Calu3 (cell line): ENCODE measurements at places on chromosomes 2 and 18.

DNA sequence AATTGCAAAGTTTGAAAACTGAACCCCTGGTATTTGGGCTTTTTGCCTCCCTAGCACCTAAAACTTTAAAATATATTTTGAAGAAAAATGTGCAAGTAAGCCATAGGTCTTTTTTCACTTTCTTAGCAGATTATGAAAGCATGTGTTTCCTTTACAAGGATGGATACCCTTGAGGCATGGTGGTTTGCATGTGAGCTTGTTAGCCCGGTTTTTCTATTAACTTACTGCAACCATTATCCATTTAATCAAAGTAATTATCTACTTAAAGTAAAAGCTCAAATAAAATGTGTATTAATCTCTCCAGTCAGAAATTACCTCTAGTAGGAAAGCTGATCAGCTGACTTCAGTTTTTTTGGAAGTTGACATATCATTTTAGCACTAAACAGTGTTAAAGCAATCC lies 140.6 kb downstream of the EML6 start:
- DNase-seq = no peak

GRCh38 chr2:37795938-37796337 lies 124.5 kb upstream of the CDC42EP3 start:
- DNase-seq = no peak

GRCh38 chr2:234490271-234491091 lies 6.4 kb downstream of the ARL4C start:
- no peak for DNase-seq

DNA sequence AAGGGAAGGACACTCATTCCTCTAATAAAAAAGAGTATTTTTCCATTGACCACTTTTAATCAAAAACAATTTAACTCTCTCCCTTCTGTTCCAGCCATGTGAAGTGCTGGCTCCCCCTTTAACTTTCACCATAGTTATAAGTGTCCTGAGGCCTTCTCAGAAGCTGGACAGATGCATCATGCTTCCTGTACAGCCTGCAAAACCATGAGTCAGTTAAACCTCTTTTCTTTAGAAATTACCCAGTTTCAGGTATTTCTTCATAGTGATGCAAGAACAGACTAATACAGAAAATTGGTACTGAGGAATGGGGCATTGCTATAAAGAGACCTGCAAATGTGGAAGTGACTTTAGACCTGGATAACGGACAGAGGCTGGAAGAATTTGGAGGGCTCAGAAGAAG lies 643.6 kb upstream of the DDX18 start:
- DNase-seq = no peak

GRCh38 chr2:40471866-40472265 lies 20.0 kb upstream of the SLC8A1 start:
- no peak for DNase-seq

DNA sequence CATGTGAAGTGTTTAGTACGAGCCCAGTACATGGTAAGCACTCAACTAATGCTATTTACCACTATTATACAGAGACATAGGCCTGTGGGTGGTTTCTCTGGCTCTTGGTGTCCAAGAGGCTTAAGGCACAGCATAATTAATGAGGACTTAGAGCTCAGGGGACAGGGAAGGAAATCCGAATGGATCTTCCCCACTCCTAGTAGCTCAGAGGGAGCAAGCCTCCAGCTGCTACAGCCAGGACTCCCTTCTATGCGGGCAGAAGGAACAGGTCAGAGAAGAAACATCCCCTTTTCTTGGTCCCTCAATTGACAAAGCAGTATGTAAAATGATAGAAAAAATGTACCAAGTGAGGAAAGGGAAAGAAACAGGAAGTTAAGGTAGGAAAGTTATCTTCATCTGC lies 261.3 kb upstream of the STON1 start:
- DNase-seq = no peak

- no peak for DNase-seq
These were observed 324.0 kb downstream of the KCNJ3 start for GRCh38 chr2:155022531-155022930.

DNA sequence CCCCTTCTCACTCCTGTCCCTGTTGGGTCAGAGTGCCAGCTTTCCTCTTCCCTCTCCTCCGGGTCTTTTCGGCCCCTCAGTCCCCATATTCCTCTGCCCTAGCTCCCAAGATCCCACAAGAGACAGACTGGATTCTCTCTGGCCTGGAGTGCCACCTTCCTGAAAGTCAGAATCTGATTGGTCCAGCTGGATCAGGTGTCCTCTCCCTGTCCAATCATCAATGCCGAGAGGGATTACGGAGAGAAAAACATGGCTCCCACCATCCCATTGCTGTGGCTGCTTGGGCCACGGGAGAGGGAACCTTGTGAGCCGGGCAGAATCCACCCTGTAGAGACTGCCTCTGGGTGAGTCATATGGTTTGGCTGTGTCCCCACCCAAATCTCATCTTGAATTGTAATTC lies 2.7 kb upstream of the MROH2A start:
- DNase-seq = no peak

- DNase-seq = peak; percentile 18
These were observed 49.6 kb upstream of the RMDN2 start for GRCh38 chr2:37875403-37875906.

GRCh38 chr18:2910751-2911425 lies 64.1 kb downstream of the EMILIN2 start:
- DNase-seq = no peak

DNA sequence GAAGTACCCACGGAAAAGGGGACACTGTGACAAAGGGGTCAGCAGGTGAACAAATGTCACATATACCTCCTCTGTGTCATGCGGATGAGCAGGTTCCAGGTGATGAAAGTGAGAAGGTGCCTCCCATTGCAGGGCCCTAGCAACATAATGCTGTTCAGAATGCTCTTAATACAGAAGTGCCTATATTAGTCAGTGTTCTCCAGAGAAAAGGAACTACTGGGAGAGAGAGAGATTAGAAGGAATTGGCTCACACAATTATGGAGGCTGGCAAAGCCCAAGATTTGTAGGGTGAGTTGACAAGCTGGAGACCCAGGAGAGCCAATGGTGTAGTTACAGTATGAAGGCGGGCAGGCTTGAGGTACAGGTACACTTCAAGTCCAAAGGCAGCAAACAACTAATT lies 98.1 kb upstream of the CDC42EP3 start:
- DNase-seq = no peak

- no peak for DNase-seq
These were observed 371 bp upstream of the LCLAT1 start for GRCh38 chr2:30446602-30447148.

GRCh38 chr2:61210332-61210981 lies 48.5 kb downstream of the C2orf74 start:
- no peak for DNase-seq

- DNase-seq = no peak
These were observed 40.6 kb upstream of the GCFC2 start for GRCh38 chr2:75751360-75751759.

GRCh38 chr2:161905389-161906046 lies 168.5 kb downstream of the DPP4 start:
- DNase-seq = peak; percentile 13

DNA sequence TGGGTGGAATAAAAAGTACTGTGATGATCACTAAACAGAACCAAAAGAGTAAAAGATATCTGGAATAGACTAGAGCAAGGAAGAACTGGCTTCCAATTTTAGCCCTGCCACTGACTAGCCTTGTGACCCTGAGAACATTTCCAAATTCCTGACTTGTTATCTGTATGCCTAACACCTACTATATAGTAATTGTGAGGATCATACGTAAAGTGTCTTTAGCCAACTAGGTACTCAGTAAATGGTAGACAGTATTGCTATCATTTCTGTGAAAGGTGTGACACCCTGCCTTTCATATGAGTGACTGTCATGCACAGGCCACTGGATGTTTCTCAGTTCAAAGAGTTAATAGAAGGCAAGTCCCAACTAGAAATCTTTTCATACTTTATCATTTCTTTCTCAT lies 29.8 kb downstream of the CYTIP start:
- DNase-seq = no peak

DNA sequence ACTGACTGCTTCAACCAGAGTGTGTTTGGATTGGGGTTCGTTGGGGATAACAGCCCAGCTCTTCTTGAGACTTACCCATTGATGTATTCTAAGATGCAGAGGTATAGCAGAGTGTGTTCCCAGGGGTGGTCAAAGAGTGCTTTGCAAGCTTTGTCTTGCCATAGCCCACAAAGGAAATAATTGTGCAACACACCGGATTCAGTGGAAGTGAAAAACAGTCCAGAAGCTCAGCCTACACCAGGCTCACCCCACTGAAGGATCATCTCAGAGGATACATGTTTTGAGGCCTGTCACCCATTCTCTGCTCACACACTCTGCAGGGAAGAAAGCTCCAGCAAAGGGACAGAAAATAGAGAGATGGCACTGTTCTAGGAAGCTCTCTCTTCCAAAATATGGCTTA lies 9.6 kb downstream of the CACNB4 start:
- DNase-seq = no peak

GRCh38 chr2:220847589-220847988 lies 724.5 kb downstream of the EPHA4 start:
- DNase-seq = peak; percentile 35

- no peak for DNase-seq
These were observed 145.6 kb downstream of the TDRD15 start for GRCh38 chr2:21269382-21269781.
